ENCODE measurements at places on chromosomes 6 and 20. TPM values are rescaled to one million over a fixed set of nuclear protein-coding genes. Genes with fewer than 3 reads are reported as not detected.

VSX1 gene
- total RNA-seq, result not detected

HLA-DRB5 gene
- 1.6 TPM for total RNA-seq

GJA10 gene
- not detected for total RNA-seq

PTCRA gene
- not detected for total RNA-seq

SSR1 gene
- total RNA-seq, result 24.4 TPM

LY6G5C gene
- 1.8 TPM for total RNA-seq

Data from bladder microvascular endothelial cell (primary cell).